ENCODE measurements at places on chromosomes 3 and 15.

DNA sequence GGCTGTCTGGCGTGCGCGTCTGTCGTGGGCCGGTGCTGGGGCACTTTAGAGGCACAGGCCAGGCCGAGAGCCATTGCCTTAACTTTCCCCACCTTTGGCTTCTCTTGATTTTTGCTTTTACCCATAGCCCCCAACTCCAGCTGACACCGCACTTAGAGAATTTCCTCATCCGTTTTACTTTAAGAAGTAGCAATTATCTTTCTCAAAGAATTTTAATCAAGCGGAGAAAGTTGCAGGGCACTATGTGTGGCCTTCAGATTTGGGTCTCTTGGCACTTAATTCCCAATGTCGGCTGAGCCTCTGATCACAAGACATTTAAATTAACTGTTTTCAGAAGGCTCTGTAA lies 1.2 kb downstream of the ALDH1A3 start:
- no peak for DNase-seq

GRCh38 chr3:154783521-154783931 lies 296.6 kb upstream of the MME start:
- DNase-seq = no peak

DNA sequence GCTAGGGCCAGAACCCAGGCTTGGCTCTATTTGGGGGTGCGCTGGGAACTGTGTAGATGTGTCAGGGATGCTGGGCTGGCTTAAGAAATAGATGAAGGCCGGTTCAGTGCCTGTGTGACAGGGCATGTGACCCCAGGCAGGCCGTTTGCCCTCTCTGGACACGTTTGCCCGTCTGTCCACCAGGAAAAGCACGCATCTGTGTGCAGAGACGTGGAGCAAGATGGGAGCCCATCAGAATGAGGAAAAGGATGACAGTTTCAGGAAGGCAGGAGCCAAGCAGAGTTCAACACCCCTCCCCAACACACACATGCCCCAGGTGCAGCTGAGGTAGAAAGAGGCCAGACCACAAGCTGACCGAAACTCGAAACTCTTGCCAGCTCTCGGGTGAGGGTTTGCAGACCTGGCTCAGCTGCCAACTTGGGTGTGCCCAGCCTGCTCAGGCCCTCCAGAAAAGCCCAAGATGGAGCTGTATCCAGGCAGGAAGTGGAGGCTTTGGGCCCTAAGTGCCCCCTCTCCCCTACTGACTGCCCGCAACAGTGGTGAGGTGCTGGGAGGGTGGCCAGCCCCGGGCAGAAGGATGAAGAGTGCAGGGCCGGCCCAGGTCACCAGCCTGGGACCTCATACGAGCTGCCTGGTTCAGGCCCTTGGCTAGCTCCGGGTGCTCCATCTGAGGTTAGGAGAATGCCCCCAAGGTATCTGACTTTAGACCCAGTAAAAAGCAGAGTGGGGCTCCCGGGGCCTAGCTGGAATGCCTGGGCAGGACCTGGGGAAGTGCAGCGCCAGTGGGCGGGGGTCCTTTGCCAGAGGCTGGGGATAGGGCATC lies 10.2 kb upstream of the MESP1 start:
- no peak for DNase-seq

GRCh38 chr15:101615986-101616848 lies 36.0 kb downstream of the TM2D3 start:
- no peak for DNase-seq

DNA sequence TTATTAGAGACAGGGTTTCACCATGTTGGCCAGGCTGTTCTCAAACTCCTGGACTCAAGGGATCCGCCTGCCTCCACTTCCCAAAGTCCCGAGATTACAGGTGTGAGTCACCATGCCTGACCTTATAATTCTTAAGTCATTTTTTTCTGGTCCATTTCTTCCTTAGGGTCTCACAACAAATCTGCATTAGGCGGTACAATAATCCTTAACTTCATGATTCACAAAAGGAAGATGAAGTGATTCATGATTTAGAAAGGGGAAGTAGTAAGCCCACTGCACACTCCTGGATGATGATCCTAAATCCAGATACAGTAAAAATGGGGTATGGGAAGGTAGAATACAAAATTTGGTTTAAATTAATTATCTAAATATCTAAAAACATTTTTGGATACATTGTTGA lies 45.0 kb upstream of the TKT start:
- DNase-seq = no peak

All from T-helper 9 cell (primary cell).